CD4-positive, alpha-beta T cell (primary cell): ENCODE measurements at places on chromosomes 1 and 21.

GRCh38 chr1:180486092-180486491 lies 16.3 kb downstream of the ACBD6 start:
- DNase-seq = no peak

DNA sequence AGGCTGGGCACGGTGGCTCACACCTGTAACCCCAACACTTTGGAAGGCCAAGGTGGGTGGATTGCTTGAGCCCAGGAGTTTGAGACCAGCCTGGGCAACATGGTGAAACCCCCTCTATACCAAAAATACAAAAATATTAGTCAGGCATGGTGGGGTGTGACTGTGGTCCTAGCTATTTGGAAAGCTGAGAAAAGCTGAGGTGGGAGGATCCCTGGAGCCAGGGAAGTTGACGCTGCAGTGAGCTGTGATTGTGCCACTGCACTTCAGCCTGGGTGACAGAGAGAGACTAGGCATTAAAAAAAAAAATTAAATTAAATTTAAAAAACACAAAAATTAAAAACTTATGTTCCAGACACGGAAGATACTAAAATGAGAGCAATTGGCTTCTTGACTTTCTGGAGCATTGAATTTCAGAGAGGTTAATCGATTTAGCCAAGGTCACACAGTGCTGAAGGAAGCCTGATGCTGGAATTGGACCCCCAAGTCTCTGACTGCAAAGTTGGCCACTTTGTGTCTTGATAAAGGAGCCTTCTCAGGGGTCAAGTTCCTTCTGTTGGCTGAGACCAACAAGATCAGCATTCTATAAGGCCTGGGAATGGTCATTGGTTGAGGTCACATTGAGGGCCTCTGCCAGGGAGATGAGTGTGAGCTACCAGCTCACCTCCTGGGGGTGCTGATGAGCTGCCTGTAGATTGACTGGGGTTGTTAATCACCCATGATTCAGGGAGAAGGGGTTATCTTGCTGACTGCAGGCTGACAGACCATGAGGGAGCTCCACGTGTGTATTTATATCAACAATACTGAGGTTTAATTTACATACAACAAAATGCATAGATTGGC lies 54.3 kb downstream of the RPS6KA1 start:
- no peak for DNase-seq

DNA sequence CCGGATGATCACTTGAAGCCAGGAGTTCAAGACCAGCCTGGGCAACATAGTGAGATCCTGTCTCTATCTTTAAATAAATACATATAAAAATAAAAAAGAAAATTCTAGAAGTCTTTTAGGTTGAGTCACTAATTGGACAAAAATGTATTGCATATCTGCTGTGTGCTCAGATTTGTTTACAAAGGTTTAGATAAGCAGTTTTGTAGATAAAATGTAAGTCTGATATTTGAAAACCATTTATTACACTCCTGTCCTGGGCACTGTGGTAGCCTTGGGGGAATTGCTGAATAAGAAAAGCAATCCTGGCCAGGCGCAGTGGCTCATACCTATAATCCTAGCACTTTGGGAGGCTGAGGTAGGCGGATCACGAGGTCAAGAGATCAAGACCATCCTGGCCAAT lies 11.6 kb downstream of the GMEB1 start:
- DNase-seq = no peak

GRCh38 chr1:235675152-235675890 lies 25.7 kb upstream of the GNG4 start:
- DNase-seq = no peak

DNA sequence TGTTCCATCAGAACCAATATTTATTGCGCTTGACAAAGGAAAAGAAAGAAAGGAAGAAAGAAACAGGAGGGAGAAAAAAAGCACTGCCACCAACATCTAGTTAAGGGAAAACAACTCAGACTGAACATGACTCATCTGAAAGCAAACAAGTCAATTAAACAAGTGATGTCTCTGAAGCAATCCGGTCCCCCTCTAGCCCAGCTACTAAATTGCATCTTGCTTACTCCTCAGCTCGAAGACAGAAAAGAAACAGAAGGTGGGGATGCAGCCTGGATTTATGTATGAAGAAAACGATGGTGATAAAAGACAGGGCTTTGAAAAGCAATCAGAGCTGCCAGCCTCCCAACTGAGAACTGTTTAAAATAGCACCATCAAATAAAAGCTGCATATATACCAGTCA lies 188.2 kb downstream of the OMA1 start:
- DNase-seq = no peak
